ENCODE measurements at places on chromosomes 11 and 22.

GRCh38 chr22:36356708-36357624 lies 30.8 kb downstream of the MYH9 start:
- DNase-seq, result no peak

DNA sequence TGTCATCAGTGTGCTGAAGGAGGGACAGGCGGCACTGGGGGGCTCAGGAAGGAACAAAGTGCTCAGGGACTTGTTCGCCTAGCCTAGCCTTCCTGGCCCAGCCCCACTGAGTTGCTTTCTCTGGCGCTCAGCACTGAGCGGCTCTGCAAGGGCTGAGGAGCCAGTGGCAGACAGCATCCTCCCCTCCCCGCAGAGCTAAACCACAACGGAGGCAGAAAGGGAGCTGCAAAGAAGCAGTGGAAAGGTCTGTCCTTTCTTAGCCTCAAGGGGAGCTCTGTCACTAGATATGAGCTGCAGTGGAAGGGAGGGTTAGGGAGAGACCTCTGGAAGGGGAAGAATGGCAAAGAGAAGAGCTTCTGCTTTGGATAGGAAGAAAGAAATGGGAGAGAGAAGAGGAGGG lies 89.7 kb upstream of the PHOX2A start:
- no peak for DNase-seq

DNA sequence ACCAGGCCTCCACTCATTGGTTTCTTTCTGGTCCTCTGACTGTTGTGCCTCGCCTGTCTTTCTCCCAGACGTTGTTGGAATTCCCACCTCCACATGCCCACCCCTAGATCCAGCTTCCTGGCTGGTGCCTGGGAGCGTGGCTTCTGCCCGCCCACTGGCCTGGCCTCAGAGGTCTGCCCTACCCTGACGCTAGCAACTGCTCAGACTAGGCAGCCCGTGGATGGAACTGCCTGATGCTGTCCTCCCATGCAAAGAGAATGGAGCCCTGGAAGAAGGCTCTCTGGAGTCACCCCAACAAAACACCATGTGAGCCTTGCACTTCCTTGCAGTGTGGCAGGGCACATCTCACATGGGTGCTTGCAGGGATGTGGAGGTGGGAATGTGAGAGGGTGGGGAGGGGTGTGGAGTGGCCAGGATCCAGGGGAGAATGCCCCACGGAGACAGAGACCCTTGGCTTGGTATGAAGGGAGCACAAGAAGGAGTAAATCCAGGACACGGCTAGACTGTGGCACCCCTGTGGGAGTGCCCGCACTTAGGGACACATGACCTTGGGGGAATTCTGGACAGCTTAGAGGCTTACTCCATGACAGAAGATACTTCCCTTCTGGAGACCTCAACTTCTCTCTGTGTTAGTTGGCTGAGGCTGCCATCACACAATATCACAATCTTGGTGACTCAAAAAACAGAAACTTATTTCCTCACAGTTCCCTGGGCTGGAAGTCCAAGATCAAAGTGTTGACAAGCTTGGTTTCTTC lies 22.5 kb upstream of the ADA2 start:
- no peak for DNase-seq

- no peak for DNase-seq
These were observed 16.1 kb upstream of the NECTIN1 start for GRCh38 chr11:119745112-119745511.

DNA sequence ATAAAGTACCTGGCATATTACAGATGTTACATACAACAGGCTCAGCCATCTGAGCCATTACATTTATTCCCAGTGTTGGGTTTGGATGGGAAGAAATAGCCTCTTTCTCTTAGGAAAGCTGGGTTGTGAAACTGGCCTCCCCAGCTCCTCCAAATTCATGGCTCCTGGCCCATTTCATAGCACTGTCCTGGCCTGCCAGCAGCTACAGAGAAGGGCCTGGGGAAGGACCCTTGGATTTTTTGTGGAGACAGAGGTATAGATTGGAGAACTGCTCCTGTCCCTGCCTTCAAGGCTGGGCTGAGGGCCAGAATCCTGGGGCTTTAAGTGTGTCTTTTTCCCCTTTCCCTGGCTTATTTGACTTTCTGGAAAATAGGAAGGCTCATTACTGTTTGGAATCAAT lies 18.0 kb downstream of the PKNOX2 start:
- DNase-seq, result peak; percentile 11

DNA sequence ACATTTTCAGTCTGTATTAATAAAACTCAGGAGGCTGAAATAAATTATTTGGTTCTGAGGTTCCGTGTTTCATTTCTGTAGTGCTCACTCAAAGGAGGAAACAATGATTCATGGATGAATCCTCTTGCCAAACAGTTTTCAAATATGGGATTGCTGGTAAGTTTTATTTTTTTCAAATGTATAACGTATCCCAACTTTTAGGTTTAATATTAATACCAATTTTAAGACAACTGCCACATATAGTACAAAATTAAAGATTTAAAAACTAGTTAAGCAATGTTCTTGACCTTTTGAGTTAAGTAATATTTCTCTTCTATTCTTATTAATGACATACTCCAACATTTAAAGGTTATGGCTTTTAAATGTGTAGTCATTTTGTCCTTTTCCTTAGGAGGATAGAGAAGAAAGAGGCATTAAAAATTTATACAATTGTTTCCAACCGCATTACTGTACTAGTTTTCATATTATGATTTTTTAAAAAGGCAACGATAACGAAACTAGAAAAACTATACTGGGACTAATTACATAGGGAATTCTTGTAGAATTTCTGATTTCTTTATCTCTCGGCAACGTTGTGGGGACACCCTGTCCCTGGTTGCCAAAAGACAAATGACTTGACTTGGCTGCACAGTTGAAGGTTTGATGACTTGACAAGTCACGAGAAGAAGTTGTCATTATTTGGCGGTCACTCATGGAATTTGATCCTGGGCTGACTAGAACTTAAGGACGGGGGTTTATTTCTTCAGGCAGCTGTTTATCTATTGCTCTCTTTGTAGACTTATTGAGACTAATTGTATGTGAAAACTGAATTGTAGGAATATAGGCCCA lies 69.1 kb upstream of the ADSL start:
- DNase-seq, result no peak

DNA sequence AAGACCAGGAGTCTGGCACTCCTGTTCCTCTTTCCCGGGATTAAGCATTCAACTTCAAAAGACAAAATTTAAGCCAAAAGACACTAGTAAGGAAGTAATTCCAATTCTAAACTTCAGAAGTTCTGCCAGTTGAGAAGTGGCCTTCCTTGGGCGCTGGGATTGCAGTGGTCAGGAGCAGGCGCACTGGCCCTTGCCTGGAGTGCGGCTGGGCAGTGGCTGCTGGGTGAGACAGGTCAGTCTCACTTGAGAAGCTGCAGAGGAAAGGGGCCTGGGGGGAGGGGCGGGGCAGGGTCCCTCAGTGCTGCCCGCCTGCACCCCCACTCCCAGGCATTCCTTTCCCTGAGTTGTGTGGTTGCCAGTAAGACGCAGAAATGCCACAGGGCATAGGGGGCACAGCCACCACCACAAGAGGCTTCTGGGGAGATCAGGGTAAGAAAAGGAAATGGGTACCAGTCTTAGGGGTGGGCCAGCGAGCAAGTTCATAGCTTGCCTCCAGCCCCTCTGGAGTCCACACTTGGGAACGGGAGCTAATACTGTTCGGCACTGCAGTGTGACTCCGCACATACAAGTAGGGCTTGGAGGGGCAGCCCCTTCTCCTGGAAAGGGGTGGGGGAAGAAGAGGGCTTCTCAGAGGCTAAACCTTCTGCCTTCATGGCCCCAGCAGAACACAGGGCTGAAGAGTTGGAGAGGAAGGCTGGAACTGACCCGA lies 5.5 kb downstream of the MRPL49 start:
- no peak for DNase-seq

GRCh38 chr22:33807470-33807869 lies 112.8 kb downstream of the LARGE1 start:
- no peak for DNase-seq

DNA sequence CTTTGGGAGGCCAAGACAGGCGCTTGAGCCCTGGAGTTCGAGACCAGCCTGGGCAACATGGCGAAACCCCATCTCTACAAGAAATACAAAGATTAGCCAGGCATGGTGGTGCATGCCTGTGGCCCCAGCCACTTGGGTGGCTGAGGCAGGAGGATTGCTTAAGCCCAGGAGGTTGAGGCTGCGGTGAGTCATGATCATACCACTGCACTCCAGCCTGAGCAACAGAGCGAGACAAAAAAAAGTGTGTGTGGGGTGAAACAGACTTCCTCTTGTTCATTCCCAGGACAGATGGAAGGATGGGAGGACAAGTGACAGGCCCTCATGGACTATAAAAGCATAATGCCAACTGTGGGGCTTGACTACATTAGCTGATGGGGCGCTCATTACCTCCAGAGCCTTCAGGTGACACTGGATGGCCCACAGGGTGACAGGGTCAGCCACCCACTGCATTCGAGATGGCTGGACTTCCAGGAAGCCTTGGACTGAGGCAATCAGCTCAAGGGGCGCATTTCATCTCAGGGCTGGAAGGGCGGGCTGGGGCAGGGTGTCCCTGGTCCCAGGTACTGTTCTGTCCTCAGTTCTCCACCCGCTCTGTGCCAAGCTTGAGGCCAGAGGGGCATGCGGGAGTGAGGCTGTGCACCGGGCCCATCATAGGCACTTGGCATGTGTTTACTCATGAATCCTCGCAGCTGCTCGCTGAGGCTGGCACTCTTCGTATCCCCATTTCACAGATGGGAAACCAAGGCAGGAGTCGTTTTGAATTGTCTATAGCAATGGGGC lies 12.5 kb downstream of the NPTXR start:
- DNase-seq, result peak; percentile 49

GRCh38 chr22:41382610-41383009 lies 868 bp downstream of the TEF start:
- no peak for DNase-seq

DNA sequence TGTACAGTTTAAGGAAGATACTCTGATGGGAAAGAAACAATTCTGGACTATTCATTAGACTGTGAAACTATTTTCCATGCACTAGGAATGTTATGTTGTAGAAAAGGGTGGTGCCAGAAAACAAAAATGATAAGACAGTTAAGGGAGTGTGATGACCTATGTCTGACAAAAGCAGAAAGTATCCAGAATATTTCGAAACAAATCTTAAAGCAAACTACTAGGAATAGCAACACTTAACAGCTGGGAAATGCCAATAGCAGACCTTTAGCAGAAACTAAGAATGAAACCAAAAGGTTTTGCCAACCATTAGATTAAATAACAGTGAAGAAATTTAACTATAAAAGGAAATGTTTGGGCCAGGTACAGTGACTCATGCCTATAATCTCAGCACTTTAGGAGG lies 3.3 kb upstream of the ARHGAP20 start:
- no peak for DNase-seq

DNA sequence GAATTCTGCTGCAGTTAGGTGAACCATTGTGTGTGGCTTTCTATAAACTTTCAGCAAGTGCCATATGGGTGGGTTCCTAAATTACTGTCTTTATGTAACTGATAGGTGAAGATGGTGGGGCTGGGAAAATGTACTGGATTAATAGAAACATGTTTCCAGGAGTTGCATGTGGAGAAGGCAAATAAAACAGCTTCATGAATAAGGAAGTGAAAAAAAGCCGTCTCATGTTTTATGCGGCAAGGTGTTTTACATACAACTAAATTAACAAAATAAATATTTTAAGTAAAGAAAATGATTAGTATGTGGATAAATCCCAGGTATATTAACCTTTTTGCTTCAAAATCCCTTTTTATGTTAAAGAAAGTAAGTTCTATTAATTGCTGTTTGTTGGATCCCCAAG lies 67.2 kb downstream of the EXT2 start:
- no peak for DNase-seq

DNA sequence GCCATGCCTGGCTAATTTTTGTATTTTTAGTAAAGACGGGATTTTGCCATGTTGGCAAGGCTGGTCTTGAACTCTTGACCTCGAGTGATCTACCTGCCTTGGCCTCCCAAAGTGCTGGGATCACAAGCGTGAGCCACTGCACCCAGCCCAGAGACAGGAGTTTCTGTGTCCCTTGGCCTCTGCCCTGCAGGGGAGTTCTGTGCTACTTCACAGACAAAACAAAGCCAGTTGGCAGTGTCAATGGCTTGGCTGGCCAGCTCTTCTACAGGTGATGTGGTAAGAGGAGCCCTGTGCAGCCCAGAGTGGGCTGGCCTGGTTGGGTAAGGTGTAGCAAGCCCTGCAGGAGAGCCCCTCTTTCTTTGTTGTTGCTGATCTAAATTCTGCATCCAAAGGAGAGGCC lies 60.5 kb upstream of the SHISAL1 start:
- DNase-seq, result peak; percentile 10

DNA sequence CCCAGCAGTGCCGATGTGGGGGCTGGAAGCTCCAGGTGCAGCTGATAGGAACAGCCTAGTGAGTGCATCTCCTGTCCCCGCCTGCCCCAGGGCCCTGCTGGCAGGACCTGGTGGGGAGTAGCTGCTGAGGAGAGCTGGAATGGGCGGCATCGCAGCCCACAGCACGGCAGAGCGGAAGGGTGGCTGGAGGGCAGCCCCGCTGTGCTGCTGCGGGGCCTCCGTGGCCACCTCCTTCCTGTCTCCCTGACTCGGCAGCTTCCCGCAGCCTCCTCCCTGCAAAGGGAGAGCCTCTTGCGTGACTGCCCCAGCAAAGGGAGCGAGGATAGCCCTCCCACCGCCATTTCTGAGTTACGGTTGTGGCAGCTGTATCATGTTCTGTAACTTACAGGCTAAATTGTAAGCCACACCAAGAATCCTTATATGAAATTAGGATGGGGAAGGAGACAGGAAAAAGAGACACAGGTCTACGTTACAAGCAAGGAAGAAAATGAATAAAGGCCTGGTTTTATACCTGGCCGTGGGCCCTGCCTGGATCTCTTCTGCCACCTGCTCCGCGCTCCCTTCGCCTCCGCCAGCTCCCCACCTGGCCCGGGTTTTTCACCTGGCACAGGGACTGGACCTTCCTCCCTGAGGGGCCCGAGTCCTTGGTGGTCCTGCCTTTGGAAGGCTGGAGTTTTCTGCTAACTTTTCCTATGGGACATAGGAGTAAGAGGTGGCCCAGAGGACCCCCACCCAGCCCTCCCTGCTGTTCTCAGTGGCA lies 10.0 kb downstream of the TPCN2 start:
- DNase-seq, result no peak

DNA sequence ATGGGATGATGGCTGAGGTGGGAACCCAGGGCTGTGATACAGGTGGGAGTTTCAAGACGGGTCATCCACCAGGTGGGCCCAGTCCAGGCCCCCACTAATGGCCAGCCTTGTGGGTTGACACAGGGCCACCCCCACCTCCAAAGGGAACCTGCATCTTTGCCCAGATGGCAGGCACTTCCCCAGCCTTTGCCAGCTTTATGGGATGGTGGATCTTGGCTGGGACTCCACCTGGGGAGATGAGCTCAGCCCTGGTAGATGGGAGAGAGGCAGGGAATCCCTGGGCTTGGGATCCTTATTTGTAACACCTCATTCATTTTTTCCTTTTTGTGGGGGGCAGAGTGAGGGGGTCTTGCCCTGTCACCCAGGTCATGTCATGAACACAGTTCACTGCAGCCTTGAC lies 33.4 kb downstream of the CD82 start:
- DNase-seq, result no peak

GRCh38 chr11:131664816-131665215 lies 294.4 kb downstream of the NTM start:
- peak; percentile 23 for DNase-seq

DNA sequence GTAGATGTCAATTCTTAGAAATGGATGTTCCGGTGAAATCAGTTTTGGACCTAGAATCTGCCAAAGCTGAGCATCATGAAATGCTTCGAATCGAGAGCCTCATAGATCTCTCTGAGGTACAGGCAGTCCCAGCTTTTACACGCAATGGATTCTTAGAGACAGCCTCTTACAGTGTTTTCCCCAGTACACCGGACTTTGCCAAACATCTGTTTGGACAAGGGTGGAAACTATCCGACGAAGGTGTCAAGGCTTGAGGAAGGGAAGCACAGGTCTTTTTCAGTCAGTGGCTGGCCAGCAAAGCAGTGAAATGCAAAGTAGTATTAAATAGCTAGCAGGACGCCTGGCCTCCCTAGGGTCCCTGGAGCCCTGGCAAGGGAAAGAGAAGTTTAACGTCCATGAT lies 4.9 kb downstream of the GRK3 start:
- no peak for DNase-seq
